Inflammatory macrophage treated with lipopolysaccharide for 4 hours (primary cell): ENCODE measurements at places on chromosomes 6 and 20.

DNA sequence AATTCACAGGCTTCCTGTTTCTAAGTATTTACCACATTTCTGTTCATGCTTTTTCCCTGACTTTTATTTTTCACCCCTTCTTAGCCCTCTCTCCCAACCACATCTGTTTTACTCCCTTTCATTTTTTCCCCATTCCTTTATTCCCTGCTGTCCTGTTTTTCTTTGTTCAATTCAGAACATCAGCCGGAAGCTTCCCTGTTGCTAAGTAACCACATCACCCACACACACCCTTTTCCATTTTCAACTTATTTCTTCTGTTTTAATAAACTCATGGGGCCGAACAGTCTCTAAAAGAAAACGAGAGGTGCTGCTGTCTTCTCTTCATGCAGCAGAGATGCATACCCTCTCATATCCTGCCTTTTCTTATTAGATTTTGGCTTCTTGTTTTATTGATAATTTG lies 53.5 kb upstream of the CEP85L start:
- no peak for DNase-seq

- DNase-seq = no peak
Measured at GRCh38 chr20:39111359-39112177, 149.4 kb downstream of the DHX35 start.

DNA sequence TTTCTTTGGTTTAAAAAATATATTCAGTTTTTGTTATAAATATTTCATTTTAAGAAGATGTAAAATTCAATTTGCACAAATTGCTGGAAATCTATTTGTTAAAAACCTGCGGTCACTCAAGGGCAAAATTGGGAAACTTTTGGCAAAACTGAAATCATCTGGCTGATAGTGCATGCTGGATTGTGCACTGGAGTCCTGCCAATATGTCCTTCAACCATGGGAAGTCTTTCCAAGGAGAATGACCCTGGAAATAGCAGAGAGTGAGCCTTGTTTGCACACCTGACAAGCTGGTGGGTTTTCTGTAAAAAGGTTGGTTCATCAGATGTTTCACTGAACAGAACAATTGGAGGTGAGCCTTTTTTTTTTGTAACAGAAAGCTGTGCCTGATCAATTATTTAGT lies 413.5 kb downstream of the BTBD3 start:
- DNase-seq = no peak

DNA sequence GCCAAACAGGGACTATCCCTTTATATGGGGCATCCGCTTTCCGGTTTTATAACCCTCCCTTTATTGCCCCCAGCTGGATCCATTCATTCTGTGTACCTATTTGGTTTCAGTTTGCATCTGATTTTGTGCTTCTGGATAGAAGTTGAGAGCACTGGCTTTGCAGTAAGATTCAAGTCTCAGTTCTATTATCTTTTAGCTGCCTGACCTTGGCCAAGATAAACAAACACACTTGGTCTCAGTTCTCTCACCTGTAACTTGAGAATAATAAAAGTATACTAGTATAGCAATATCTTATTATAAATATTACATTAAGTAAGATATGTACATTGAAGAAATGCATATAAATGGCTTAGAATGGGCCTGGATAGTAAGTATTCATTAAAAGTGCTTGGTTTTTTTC lies 182.4 kb upstream of the TSHZ2 start:
- DNase-seq = no peak
